Central memory CD4-positive, alpha-beta T cell (primary cell): ENCODE measurements at places on chromosomes 11 and 22.

- DNase-seq: peak; percentile 53
Observed at GRCh38 chr11:116927163-116927974, 89.9 kb upstream of the APOA1 start.

DNA sequence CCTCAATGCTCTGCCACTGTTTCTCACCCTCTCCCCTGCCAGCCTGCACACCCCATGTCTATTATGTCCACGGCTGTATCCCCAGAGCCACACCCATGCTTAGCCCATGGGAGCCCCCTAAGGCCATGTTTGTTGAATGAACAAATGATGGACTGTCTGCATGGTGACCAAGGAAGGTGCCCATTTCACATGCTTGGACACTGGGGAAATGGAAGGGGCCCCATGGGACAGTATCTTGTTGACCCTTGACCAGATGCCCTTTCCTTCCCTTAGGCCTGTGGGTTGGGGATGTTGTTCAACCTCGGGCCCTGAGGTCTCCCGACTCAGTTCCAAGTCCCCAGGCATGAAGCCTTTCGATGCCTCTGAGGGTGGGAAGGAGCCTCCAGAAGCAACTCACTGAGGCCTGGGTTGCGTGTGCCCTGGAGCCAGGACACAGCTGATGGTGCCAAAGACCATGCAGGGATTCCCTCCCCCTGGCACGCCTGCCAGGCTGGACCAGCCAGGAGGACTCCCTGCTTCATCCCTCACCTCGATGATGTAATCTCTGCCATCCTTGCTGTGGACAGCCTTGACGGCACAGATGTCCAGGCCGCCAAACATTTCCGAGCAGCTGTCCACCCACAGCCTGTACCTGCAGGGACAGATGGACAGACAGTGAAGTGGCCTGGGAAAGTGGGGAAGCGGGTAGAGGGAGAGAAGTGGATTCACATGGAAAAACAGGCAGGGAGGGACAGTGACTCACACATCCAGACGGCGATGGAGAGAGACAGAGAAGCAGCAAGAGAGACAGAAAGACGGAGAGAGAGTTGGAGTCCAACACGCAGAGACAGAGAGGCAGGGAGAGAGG is 58.9 kb downstream of the FBXO7 start:
- DNase-seq: no peak

- DNase-seq: no peak
Observed at GRCh38 chr11:134542401-134543165, 130.5 kb upstream of the B3GAT1 start.

DNA sequence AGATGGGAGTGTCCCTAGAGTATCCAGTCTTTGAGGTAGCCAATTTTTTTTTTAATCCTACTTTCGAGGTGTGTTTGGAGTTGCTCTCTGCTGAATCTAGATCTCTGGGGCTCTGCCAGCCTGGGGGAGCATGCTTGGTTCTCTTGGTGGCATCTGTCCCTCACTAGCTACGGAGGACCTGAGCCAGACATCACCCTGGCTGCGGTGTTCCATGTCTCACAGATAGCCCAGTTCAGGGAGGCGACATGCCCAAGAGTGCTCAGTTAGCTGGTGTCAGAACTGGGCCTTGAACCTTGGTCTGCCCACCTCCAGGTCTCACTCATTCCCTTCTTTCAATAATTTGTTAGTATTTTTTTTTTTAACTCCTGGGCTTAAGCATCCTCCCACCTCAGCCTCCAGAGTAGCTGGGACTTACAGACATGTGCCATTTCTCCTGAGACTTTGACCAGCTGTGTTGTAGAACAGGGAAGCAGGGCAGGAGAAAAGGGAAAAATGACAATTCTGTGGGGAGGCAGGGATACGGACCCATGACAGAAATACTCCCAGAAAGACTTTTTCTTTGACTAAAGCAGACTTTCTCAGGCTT is 621 bp downstream of the HMOX1 start:
- DNase-seq: no peak
